Mucosa of descending colon (tissue), 3 donors: ENCODE measurements at places on chromosomes 5 and 9. TPM values are rescaled to one million over a fixed set of nuclear protein-coding genes. Genes with fewer than 3 reads are reported as not detected.
A peak's percentile ranks its signal among the peaks of the same experiment; 100 is the strongest.

DNA sequence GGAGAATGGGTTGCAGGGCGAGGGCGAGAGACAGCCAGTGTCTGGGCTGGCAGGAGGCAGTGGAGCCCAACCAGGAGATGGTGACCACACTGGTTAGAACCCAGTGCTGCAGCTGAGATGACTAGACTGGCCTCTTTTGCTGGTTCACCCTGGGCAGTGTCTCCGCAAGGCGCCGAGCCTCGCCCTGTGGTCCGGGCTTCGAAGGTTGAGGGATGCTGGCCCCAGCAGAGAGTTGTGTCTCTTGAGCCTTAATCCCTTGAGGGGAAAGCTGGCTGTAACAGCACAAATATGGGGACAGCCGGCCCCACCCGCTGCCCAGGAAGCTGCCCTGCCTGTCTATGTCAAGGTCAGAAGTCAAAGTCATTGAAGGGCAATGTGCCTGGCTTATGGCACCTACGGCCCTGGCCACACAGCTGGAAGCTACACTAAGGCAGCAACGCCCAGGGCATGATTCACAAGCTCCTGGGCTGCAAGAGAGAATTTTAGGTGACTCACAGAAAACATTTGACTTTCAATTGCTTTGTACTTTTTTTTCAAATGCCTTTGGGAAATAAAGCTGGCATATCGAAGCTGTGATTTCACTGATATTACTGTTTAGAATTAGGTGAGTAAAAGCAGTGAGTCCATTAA lies 33.3 kb downstream of the NKX2-5 start:
- no peak for DNase-seq

GRCh38 chr9:93116072-93116961 lies 17.7 kb downstream of the NINJ1 start:
- peak; percentile 65 for DNase-seq

The JAKMIP2 gene
- total RNA-seq, result 2.0 TPM

GRCh38 chr5:73890569-73890968 lies 264.6 kb downstream of the ARHGEF28 start:
- no peak for DNase-seq

DNA sequence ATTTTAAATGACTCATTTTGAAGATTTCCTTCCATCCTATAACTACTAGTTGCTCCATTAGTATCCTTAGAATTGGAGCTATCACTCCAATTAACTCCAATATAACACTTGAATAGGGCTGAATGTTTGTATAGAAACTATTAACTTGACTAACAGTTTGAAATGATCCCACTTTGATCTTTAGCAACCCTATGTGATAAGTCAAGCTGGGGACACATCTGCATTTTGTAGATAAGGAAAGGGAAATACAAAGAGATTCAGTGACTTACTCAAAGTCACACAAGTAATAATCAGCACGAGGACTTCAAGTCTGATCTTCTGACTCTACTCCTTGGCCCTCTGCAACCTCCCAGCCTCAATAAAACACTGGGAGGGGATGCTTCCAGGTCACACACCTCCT lies 101.1 kb downstream of the TMEM215 start:
- no peak for DNase-seq
